Stimulated activated CD4-positive, alpha-beta T cell treated with anti-CD3 and anti-CD28 coated beads, Interleukin-1b, Interleukin-23, amount 100 ng/mL, for 48 hours (primary cell): ENCODE measurements at places on chromosomes 2 and 18.

- DNase-seq, result no peak
Measured at GRCh38 chr2:3914241-3914640, 210.9 kb downstream of the DCDC2C start.

GRCh38 chr2:43065871-43066270 is 160.5 kb downstream of the ZFP36L2 start:
- no peak for DNase-seq

GRCh38 chr2:12816379-12817306 is 99.9 kb downstream of the TRIB2 start:
- no peak for DNase-seq

DNA sequence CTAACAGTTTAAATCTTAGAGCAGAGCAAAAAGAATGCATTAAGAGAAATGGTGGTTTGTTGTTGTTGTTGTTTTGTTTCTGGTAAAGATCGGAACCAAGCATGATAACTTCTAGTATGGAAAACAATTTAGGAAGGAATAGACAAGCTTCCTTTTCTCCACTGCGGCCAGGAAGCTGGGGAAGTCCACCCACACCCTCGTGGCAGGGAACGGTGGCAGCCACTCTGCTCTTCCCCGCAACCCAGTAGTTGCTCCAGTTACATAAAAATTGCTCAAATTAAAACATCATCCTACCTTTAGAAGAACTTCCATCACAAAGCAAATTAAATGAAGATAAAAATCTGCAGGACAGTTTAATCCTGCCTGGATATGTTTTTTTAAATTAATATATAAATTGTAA is 113.0 kb downstream of the RBMS1 start:
- no peak for DNase-seq

DNA sequence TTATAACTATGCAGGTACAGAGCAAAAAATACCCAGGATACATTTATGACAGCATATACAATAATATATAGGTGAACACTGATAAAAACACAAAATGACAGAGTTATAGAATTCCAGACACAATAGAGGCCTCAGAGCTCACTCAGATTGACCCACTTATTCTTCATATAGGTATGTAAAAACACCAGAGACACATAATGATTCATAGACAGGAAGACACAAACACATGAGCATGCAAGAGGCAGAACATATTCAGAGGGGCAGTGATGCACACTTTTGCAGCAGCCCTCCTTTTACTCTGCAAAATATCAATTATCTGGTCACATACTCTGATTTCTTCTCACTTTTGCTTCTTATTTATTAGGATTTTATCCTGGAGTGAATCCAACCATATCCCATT is 633.3 kb upstream of the ACVR2A start:
- DNase-seq, result no peak

DNA sequence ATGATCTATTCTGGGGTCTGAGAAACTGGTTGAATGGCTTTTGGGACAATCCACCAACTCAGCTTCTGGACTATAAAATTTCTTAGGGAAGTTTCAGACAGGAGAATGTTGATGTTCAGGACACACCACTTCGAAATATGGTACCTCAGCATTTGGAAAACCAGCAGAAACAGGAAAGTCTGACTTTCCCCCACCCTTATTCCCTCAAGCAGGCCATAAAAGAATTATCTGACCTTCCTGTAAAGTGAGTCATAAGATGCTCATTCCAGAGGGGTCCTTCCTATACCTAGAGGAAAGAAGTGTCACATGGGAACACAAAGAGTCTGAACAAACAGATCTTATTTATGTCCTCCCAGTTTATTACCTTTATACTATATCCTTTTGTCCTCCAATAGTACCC is 415.0 kb downstream of the CPS1 start:
- no peak for DNase-seq

GRCh38 chr2:211396815-211397214 is 840.4 kb downstream of the CPS1 start:
- DNase-seq, result no peak

DNA sequence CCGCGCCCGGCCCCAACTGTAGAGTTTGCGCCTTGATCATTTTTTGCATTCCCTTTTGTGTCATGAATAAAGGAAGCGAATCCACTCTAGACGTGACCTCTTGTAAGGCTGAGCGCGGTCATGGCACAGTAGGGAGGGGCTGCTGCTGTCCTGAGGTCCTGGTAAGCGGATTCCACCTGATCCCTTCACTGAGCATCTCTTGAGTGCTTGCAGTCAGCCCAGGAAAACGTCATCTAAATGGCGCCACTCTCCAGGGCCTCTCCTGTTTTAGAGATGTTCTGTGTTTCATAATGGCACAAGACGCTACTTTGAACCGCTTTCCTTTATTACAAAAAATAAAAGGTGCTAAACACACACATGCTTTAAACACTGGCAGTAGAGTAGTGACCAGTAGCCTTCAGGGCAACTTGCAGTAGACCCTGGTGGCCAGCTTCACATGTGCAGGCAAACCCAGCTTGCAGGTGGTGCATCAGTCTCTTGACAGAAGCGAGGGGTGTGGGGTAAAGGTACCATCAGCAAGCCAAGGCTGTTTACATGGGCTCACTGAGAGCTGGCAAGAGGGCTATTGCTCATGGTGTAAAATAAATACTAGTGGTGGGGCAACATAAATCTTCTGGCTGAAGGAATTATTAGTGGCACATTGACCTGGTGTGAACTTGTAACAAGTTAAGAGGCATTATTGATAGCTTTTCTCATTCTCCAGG is 43.0 kb upstream of the ACKR3 start:
- no peak for DNase-seq

- no peak for DNase-seq
Measured at GRCh38 chr2:225995796-225996461, 596.4 kb downstream of the NYAP2 start.

DNA sequence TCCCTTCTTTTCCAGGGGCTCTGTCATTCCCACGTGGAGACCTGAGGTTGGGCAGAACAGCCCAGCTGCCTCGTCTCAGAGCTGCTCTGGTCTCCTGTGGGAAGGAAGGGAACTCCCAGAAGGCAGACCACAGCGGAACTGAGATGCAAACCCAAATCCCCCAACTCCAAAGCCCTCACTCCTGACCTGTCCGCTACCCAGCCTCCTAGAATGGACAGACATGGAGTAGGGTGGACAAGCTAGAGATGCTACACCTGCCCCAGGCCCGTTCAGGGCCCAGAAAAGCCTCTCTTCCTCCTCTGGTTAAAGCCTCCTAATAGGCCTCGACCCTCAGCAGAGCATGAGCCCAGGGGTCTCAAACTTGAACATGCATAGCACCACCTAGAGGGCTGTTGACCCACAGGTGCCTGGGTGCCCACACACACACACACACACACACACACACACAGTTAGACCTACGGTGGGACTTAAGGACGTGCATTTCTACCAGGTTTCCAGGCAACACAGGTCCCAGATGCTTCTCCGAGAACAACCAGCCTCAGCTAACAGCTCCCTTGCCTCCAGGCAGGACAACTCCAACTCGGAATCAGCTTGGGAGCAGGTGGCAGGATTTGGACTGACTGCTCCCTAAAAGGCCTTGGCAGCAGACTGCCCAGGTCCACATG is 93.5 kb downstream of the TNS1 start:
- no peak for DNase-seq

- no peak for DNase-seq
Measured at GRCh38 chr2:66236816-66237802, 197.8 kb upstream of the MEIS1 start.

GRCh38 chr2:157052685-157053224 is 204.8 kb upstream of the GALNT5 start:
- no peak for DNase-seq

- no peak for DNase-seq
Measured at GRCh38 chr18:55356815-55357214, 231.2 kb downstream of the TCF4 start.

DNA sequence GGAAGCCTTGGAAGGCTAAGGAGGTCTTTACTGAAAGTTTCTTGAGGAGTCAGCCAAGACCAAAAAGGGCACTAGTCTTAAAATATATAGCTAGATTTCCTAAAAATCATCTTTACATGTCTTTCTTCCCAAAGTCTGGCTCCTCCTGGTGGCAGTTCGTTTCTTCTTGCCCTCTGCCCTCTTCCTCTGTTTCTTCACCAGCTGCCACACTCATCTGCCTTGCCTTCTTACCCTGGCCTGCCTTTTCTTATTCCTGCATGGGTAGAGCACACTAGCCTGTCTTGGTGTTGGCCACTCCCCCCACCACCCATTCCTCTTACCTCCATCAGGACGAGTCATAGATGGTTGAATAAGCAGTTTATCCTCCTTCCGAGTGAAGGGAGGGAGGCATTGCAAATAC is 129.8 kb downstream of the RAPGEF4 start:
- no peak for DNase-seq

GRCh38 chr18:9839853-9840252 is 45.9 kb upstream of the TXNDC2 start:
- DNase-seq, result no peak

- no peak for DNase-seq
Measured at GRCh38 chr2:164836907-164837306, 4.7 kb downstream of the COBLL1 start.
